ENCODE measurements at places on chromosomes 3 and 15.

DNA sequence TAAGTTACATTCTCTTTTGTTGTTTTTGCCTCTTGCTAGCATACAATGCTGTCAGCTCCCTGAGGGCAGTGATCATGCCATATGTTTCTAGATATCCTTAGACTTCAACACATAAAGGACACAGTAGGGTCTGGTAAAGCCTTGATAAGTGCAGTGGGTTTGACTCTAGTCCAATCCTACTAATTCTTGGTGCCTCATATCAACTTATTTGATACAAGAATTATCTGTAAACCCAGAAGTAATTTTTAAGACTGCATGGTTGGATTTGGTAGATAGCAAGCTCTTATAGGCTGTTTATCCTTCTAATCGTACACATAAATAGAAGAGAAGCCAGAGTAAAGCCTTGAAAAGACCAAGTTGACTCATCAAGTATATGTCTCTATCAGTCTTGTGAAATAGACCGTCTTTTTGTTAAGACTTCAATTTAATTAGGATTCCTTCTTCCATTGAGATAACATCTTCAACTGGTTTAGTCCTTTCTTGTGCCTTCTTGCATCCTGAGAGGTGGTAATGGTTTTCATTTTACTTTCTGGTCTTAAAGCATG, 265.6 kb upstream of the CDIN1 start:
- no peak for DNase-seq

- peak; percentile 56 for DNase-seq
Observed at GRCh38 chr3:185397676-185398075, 34.7 kb downstream of the MAP3K13 start.

DNA sequence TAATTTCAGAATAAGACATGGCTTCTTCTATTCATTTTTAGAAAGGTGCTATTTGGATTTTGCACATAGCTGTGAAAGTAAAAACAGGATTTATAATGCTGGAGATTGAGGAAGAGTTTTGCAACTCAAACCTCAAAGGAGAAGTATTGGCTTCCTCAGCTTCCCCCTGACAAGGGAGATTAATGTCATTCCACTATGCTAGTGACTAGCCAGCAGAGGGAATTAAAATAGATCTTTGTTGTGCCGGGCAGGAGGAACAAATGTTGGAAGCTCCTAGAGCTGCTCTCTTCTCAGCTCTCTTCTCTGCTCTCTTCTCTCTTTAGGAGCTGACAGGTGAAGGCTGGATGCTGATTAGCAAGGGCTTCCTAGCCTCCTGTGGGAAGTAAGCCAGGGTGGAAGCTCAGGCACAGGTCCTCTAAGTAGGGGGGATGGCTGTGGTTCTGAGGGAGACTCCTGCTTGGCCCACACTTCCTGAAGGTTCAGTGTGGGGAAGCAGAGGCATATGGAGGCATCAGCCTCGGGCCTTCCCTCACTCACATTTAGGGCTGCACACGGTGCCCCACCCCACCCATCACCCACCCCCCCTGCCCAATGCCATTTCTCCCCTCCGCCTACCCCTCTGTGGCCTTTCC, 29.6 kb downstream of the CX3CR1 start:
- no peak for DNase-seq

GRCh38 chr3:75737831-75738493, 47.4 kb downstream of the ZNF717 start:
- no peak for DNase-seq

DNA sequence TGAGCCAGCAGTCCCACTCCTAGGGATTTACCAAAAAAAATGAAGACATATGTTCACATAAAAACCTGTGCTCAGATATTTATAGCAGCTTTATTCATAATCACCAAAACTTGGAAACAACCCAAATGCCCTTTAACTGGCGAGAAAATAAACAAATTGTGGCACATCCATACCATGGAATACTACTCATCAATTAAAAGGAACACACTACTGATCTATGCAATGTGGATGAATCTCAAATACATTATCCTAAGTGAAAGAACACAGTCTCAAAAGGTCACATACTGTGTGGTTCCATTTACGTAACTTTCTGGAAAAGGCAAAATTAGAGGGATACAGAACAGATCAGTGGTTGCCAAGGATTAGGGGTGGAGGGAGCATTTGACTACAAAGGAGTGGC, 394.5 kb downstream of the SHQ1 start:
- DNase-seq: no peak

GRCh38 chr3:70067860-70068521, 68.5 kb downstream of the SAMMSON start:
- DNase-seq: no peak

DNA sequence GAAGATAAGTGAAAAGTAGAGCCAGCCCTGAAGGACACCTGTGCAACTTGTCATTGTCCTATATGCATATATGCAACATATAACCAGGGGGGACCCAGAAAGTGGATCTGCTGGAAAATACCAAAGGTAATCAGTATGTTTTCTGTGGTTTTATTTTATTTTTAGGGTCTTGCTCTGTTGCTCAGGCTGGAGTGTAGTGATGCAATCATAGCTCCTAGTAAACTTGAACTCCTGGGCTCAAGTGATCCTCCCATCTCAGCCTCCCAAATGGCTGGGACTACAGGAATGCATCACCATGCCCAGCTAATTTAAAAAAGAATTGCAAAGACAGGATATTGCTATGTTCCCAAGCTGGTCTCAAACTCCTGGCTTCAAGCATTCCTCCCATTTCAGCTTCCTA, 18.0 kb upstream of the ALDH1A2 start:
- DNase-seq: no peak

- DNase-seq: no peak
Observed at GRCh38 chr15:40058476-40059140, 19.6 kb upstream of the SRP14 start.

DNA sequence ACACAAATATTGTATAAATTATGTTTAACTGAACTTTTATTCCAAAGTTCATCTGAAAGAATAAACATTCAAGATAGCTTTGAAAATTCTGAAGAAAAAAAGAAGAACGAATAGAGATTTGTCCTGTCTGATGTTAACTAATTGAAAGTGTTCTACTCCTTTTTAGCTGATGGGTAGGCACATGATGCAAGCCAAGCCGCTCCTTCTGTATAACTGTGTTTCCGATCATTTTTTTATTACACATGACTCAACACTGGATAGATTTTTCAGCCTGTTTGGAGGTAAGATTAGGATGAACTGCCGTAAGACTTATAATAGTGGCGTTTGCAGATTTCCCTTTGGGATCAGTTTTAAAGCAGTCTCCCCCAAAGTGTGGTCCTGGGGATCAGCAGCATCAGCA, 19.0 kb downstream of the NSUN3 start:
- DNase-seq: no peak

- no peak for DNase-seq
Observed at GRCh38 chr3:29949940-29950616, 656.3 kb upstream of the TGFBR2 start.

- no peak for DNase-seq
Observed at GRCh38 chr3:119636249-119636648, 24.1 kb downstream of the POPDC2 start.

GRCh38 chr3:30548600-30548999, 57.8 kb upstream of the TGFBR2 start:
- DNase-seq: no peak

DNA sequence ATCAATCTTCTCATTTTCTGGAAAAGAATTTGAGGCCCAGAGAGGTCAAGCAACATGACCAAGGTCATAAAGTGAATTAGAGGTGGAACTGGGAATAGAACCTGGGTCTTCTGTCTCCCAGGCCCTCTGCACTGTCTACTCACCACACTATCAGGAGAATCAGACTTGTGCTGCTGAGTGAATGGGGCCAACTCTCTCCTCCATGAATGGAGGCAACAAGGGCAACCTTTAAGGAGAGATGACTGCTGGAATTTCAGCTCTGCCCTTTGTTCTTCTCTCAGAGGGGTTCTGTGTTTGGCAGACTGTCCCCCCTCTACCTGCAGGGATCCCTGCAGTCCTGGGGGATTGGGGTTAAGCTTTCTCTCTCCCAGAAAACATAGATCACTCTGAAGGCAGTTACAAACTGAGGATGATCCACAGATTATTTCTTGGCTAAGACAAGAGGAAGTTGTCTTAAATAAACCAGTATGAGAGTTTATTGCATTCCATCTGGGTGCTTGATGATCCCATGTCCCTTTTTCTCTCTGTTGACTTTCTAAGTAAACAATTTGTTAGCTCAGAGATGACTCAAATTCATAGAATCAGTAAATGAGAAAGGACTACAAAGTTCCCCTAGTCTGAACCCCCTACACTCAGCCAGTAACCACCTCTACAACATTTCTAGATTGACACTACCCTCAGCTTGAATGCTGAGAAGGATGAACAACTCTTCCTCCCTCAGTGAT, 99.0 kb upstream of the LIPC start:
- DNase-seq: no peak

DNA sequence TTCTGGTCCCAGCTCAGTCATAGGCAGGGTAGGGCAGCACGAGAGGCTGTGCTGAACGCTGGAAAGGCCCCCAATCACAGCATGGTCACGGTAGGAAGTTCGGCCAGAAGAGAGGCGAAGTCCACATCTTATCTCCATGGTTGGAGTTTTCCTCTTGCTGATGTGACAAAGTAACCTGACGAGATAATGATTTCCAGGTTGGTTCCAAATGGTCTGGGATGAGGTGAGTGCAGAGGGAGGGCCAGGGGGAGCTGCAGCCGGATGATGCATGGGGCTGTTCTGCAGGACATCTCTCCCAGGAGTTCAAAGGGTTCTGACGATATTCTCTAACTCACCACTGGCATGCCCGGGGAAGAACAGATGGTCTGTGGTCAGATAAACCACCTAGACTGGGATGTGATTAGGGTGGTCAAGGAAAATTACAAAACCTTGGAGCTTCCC, 83.2 kb upstream of the WNT5A start:
- no peak for DNase-seq

DNA sequence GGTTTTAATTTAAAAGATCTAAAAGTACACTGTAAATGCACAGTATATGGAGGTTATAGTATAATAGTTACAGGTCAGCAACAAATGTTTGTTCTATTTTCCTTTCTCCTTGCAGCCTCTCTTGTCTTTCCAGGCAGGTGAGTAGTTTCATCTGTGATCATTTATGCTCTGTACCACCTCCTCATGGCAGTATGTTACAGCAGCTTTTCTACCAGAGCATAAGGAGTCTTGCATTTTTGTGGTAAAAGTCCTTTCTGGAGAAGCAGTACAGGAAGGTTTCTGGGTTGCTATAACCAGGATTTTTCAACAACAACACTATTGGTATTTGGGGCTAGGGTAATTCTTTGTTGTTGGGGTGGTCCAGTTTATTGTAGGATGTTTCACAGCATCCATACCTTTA, 59.5 kb downstream of the ZNF609 start:
- DNase-seq: no peak

DNA sequence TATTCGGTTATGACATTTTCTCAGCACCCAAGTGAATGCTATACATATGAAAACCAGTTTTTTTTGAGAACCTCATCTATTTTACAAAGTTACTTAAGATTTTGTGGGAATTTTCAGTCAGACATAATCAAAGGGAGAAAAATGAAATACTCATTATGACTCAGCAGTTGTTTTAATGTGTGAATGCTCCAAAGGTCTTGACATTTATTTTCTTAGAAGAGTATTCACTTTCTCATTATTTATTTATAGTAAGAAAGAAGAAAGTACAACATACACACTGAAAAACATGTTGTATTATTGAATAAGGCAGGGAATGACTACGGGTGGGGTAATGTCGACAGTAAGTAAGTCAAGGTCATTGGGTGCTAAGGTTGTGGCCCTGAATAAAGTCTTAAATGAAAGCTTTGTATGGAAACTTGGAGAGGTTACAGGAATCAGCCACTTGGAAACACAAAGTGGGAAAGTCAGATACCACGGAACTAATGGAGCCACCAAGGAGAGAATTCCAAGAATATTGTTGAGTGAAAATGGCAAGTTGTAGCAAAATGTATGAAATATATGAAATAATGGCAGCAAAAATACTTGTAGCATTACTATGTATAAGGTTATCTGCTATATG, 844.5 kb downstream of the TBL1XR1 start:
- no peak for DNase-seq

- DNase-seq: no peak
Observed at GRCh38 chr15:55884223-55884622, 109.2 kb downstream of the NEDD4 start.

GRCh38 chr3:11059090-11059798, 66.7 kb downstream of the SLC6A1 start:
- DNase-seq: peak; percentile 32

- DNase-seq: no peak
Observed at GRCh38 chr3:115658032-115658336, 34.7 kb downstream of the GAP43 start.

- DNase-seq: no peak
Observed at GRCh38 chr3:52015438-52016228, 19.9 kb upstream of the RPL29 start.

DNA sequence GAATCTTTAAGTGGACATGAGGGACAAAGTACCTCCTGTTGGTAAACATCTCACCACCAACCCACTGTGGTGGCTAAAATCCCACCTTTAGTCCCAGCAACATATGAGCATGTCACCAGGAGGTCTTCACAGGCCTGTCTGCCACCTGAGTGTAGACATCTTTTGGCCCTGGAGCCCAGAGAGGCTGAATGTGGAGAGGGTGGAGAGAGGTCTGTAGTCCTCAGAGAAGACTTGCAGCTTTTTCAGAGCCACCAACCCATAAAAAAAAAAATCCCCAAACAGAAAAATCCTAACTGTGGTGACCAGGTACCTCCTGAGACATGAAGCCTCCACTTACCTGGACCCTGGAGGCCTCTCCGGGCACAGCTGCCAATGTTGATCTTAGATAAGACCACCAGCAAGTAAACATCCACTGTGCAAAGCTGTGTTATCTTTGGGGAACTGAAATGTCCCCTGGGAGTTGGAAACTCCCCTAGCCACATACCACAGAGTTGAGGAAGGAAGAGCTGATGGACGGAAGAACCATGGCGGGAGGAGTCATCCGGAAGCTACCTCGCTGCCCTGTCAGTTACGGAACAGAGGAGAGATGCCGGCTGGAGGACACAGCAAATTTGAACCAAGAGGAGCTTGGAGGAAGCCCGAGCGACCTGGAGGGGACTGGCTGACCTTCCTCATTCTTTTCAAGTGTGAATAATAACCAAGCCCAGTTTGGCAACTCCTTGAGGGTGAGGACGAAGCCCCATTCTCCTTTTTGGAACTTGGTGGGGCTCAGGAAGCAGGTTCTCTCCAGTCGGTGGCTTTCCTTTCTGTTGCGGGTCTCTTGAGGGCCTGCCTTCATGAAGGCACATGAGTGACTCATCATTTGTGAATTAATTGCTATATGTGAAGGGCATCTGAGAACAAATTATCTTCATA, at the start of gene GHRL:
TSS of gene GHRL (minus strand) at position 443 of the 915 bp plus-strand sequence. CDS start 2,767 bp downstream, outside the sequence.
- no peak for DNase-seq

GRCh38 chr3:2423143-2423542, 324.5 kb downstream of the CNTN4 start:
- DNase-seq: no peak

DNA sequence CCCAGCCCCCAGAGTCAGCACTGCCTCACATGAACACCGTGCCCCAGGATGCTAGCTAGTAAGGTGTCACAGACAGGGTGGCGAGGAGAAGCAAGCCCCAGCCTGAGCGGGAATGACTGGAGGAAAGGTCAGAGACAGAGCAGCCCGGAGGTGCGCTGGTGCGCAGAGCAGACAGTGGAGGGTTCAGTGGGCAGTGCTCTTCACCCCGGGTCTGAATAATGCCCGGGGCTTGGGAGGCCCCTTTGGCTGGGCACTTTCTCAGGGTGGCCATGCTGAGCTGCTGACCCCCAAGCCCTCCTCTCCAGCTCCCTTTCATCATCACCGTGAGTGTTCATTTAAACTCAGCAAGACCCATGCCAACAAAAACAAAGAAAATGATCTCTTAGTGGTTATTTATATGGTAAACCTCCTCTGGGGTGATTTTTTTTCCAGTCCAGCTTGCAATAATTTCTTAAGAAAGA, 110.8 kb downstream of the VGLL4 start:
- DNase-seq: no peak

GRCh38 chr3:14875411-14876175, 56.8 kb downstream of the FGD5 start:
- no peak for DNase-seq

Data from NCI-H1694 (cell line).